ENCODE measurements at places on chromosomes 5 and 9.

DNA sequence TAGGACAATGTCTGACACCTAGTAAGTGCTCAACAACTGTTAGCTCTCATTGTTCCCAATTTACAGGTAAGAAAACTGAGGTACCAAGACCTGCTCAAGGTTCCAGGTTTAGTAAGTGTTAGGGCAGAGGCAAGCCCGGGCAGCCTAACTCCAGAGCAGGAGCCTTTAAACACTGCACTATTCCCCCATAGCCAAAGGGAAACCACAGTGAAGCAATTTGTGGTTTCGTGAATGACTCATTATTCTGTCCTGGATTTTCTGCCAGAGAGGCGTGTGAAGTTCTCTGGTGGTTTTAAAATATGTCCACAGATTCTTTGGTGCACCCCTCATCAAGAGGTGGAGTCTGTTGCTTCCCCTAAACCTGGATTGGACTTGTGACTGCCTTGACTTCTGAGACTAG lies 1.0 kb upstream of the MCC start:
- no peak for DNase-seq

- DNase-seq = no peak
Observed at GRCh38 chr9:4059437-4059836, 240.4 kb downstream of the GLIS3 start.

- DNase-seq = no peak
Observed at GRCh38 chr5:102762095-102762534, 7.0 kb downstream of the PAM start.

DNA sequence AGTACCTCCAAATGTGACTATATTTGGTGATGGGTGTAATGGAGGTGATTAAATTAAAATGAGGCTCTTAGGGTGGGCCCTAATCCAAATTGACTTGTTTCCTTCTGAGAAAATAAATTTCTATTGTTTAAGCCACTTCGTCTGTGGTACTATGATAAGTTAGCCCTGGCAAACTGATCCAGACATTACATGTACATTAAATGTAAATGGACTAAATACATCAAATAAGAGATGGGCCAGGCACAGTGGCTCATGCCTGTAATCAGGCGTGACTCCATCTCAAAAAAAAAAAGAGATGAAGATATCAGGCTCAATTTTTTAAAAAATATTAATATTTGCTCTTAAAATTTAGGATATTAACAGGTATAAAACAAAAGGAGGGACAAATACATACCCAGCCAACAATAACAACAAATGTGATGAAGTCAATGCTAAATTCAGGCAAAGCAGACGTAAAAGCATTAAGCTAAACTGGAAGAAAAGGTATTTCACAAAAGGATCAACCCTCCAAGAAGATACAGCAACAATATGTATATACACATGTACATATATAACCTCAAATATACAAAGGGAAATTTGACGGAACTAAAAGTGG lies 5.5 kb upstream of the OR2V1 start:
- DNase-seq = no peak

DNA sequence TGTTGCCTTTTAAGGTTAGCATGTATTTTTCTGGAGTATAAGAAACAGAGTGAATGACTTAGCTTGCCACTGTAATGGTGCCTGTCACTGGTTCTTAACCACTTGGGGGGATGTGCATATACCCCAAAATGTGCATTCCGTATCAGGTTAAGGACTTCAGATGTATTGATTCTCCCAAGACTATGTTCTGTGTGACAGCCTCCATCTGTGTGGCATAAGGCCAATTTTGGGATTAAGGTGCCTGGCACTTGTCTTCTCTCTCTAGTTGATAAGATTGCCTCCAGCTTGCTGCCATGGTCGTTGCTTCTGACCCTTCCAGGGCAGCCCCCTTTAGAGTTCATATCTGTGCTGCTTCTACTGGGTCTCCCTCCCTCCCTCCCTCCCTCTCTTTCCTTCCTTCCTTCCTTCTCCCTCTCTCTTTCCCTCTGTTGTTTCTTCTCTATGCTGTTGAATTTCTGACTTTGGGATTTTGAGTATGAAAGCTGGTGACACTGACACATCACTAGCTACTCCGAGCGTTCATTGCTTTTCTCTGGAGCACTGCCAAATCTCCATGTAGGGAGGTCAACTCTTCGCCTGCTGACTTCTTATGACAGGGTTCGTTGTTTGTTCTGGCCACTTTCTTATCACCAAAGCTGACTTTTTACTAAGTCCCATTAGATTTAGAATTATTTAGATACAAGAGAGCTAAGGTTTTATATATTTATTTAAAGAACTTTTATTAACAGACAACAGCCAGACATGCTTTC lies 31.0 kb downstream of the TNFAIP8 start:
- no peak for DNase-seq

DNA sequence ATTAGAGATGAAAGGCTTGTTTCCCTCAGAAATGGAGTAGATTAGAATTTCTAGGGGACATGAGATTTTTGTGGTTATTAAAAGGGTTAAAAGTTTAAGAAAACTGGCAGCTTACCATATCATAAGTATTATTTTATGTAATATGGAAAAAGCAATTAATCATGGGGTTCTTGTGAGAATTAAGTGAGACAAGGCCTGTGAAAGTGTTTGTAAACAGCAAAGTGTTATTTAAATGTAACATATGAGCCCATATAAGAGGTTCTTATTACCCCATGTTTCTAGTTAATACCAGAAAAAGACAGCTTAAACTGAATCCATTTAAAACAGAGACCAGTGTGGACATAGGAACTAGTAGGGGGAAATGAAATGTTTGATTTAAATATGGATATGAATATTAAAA lies 241.1 kb upstream of the PIK3R1 start:
- no peak for DNase-seq

- no peak for DNase-seq
Observed at GRCh38 chr9:127021664-127022363, 100.6 kb downstream of the ANGPTL2 start.

DNA sequence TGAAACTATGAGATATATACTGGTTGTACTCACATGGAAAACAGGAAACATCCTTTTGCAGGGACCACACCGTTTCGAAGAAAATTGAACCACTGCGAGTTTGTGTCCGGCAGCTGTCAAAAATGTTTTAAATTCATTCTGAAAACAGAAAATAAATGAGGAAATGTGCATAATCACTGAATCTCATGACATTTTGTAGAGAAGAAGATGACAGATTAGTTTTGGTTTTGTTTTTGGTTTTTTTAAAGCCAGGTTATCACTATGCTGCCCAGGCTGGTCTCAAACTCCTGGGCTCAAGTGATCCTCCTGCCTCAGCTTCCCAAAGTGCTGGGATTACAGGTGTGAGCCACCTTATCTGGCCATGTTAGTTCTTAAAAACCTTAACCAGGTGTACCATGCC lies 3.5 kb downstream of the TXNDC8 start:
- DNase-seq = no peak

- no peak for DNase-seq
Observed at GRCh38 chr5:59917121-59917520, 23.6 kb upstream of the PDE4D start.

GRCh38 chr9:122070728-122071515 lies 22.2 kb downstream of the TTLL11 start:
- DNase-seq = no peak

DNA sequence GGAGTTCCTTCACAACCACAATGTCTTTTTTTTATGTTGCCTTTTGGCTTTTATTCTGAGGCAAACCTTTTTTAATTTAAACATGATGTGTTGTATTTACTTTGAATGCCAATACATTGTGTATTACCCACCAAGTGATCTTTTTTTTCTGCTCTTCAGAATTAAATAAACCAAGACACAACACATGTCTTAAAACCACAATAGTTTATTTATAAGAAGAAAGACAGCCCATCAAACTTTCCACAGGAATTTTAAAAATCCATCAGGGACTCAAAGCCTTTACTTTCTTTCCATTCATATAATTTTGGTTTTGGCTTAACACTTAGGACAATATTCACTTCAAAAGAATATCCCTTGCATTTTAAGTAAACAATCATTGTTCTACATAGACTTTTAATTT lies 321.8 kb upstream of the MEF2C start:
- DNase-seq = no peak

DNA sequence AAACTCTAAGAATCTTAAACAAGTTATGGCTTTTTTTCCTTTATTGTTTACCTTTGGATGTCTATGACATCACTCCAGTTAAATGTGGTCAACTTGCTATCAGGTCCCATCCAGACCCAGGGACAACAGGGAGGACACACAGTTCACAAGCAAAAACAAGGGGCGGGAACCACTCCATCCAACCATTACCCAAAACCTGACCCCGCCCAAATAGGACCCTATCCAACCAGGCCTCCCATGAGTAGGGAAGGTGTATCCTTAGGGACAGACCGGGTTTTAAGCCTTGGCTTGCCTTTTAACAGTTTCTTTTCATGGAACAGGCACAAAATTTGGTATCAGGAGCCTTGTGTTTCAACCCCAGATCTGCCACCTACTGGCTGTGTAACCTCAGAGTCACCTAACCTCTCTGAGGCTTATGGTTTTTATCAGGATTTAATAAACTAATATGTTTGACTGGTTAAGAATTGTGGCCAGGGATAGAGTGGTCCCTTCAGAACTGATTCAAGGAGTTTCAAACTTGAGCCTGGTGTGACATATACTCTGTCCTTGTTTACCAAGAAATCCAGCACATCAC lies 127.7 kb upstream of the RAD23B start:
- no peak for DNase-seq

GRCh38 chr9:16515207-16515606 lies 355.3 kb downstream of the BNC2 start:
- DNase-seq = no peak

DNA sequence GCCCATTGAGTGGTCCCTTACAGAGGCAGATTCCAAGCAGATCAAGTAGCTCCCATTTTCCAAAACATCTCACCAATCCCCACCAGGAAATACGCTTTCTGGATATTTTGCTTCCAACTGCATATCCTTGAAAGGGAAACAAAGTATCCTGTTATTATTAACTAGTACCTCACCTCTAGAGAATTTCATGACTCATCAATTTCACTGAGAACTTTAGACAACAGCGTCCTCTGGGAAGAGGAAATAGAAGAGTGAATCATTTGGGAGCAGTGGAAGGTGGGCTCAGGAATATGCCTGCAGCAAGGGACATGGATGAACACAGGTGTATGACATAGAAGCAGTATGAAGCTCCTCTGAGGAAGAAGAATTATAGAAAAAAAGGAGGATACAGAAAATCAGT lies 186.7 kb downstream of the MARCHF11 start:
- no peak for DNase-seq

- no peak for DNase-seq
Observed at GRCh38 chr5:153470736-153471135, 19.7 kb upstream of the GRIA1 start.

GRCh38 chr9:120755810-120756434 lies 37.3 kb downstream of the FBXW2 start:
- DNase-seq = peak; percentile 24

- no peak for DNase-seq
Observed at GRCh38 chr5:1508659-1509290, 15.0 kb downstream of the LPCAT1 start.

- no peak for DNase-seq
Observed at GRCh38 chr5:10933121-10933520, 172.1 kb upstream of the DAP start.

DNA sequence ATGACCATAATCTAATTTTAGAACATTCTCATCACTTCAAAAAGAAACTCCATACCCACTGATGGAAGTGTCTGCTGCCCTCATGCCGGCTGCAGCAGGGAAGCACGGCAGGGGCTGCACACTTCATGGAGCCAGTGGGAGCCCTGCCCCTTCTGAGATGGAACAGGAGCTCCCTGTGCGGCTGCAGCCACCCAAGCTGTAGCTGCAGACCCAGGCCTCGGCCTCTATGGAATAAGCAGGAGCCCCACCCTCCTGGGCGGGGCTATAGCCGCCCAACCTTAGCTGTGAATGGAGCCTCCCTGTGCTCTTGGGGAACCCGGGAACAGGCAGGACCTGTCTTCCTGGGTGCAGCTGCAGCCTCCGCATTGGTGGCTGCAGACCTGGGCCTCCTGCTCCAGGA lies 128.5 kb downstream of the NUDT12 start:
- no peak for DNase-seq

- DNase-seq = no peak
Observed at GRCh38 chr5:14325369-14325768, 182.2 kb downstream of the TRIO start.

DNA sequence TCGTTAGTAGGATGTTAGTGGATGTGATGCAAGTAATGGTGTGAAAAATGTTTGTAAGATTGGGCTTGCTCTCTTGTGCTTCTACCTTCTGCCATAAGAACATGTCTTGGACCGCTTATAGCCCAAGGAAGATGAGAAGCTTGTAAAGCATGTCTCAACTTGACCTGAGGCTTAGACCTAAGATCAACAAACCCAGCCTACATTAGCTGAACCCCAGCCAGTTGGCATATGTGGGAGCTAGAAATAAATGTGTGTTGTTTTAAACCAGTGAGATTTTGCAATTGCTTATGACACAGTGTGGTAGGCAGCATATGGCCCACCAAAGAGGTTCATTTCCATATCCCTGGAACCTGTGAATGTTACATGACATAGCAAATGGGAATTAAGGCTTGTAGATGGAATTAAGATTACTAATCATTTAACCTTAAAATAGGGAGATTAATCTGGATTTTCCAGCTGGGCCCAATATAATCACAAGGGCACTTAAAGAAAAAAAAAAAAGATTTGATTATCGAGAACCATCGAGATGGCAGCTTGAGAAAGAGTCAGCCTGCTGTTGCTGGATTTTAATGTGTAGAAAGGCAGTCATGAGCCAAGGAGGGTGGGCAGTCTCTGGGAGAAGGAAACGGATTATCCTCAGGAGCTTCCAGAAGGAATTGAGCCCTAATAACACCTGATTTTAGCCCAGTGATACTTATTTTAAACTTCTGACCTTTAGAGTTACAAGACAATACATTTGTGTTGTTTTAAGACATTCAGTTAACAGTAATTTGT lies 27.3 kb upstream of the EDIL3 start:
- DNase-seq = no peak

- DNase-seq = no peak
Observed at GRCh38 chr9:136021171-136021871, 60.1 kb upstream of the UBAC1 start.

DNA sequence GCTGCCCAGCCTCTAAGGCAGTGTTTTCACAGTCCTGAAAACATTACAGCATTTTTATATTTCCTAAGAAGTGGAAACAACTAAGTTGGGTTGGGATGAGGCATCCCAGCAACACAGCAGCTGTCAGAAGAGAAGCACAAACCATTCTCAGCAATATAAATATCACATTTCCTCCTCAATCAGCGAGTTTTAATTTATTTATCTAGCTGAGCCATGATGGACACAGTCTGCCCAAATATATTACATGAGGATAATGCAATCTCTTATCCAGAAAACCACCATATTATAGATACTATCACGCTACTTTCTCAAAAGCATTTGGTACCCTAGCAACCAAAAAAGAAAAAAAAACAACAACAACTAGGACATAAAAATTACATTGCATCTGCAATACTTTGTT lies 158.5 kb downstream of the FSTL4 start:
- DNase-seq = no peak
